ENCODE measurements at places on chromosomes 11 and 22. TPM values are rescaled to one million over a fixed set of nuclear protein-coding genes. Genes with fewer than 3 reads are reported as not detected.

GRCh38 chr22:20578192-20578591 is 70.8 kb downstream of the MED15 start:
- H3K27me3 ChIP-seq, result no peaks in the 10 kb centered on the region
- H3K4me3 ChIP-seq, result no peak overlapping the region
- no peaks in the 10 kb centered on the region for H3K36me3 ChIP-seq
- peaks cover 16% of the 10 kb centered on the region for H3K4me1 ChIP-seq

DNA sequence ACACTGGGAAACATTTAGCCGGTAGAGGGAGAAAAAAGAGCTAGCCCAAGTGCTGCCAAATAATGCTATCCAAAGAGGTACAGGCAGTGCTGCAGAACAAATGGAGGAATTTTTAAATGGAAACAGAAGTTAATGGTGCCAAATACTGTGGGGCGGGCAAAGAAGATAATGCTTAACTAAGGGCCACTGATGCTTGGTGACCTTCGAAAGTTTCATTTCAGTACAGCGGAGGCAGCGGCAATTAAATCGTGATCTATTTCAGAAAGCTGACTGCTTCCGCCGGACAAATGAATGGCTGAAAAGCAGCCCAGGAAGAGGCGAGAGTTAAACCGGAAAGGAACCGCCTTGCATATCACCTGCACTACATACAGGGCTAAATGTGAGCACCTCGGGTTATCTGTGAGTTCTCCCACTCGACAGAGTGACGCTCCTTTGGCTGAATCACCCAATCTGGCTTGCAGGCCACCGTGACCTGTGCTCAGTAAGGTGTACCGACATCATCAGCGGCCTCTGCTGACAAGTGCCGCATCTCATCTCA is 42.1 kb downstream of the CADM1 start:
- no peak overlapping the region for H3K27ac ChIP-seq
- H3K4me1 ChIP-seq, result no peaks in the 10 kb centered on the region
- peak; percentile 73 for DNase-seq
- H3K27me3 ChIP-seq, result no peaks in the 10 kb centered on the region
- H3K36me3 ChIP-seq, result no peaks in the 10 kb centered on the region

- no peaks in the 10 kb centered on the region for H3K4me1 ChIP-seq
- H3K4me3 ChIP-seq, result no peak overlapping the region
- no peak overlapping the region for H3K27ac ChIP-seq
- H3K27me3 ChIP-seq, result no peaks in the 10 kb centered on the region
Measured at GRCh38 chr11:82924522-82925224, 23.1 kb downstream of the DDIAS start.

ZC3H12C gene
- 22.4 TPM for total RNA-seq

Measured in adrenal gland (tissue), 19 donors.